ENCODE measurements at places on chromosomes 3 and 15.

DNA sequence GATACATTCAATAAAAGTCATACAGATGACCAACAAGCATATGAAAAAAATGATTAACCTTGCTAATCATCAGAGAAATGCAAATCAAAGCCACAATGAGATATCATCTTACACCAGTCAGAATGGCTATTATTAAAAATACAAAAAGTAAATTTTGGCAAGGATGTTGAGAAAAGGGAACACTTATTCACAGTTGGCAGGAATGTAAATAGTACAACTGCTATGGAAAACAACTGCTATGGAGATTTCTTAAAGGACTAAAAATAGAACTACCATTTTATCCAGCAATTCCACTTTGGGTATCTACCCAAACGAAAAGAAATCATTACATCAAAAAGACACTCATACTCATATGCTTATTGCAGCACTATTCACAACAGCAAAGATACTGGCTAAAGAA is 1121.8 kb downstream of the TBL1XR1 start:
- DNase-seq = no peak

DNA sequence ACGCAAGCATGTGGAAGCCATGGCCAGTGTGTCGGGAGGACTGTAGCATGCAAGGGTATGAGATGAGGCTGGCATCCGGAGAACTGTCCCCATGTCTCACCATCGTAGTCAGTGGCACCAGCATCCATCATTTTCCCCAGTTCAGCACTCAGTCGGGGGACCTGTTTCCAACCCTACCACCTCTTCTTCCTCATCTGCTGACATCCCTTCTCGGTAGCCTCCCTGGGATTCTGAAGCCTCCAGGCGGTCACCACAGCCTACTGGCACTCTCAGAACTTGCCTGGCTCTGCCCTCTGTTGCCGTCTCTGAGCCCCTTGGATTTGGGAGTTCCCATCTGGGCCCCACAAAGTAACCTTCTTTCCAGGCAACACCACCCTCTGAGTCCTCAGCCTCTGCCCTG is 131.1 kb upstream of the ABHD17C start:
- DNase-seq = no peak

DNA sequence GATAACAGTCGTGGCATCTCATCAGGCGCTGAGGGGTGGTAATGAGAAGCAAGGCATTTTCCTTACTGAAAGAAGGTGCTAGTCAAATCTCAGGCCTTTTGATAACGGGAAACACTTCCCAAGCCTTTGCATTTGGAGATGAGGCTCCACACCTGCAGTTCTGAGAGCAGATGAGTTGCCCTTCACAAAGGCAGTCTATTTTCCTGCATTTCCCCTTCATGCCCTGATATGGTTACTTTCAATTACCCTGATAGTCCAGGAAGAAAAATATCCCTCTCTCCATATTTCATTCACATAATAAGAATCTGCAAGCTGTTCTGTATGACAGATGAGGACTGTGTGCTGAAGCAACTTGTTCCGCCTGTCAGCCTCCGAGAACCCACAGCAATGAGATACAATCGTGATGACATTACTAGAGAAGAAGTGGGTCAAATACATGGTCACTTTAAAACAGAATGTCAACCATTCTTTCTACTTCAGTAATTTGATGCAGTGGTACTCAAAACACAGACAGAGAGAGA is 25.0 kb downstream of the FHIT start:
- no peak for DNase-seq

DNA sequence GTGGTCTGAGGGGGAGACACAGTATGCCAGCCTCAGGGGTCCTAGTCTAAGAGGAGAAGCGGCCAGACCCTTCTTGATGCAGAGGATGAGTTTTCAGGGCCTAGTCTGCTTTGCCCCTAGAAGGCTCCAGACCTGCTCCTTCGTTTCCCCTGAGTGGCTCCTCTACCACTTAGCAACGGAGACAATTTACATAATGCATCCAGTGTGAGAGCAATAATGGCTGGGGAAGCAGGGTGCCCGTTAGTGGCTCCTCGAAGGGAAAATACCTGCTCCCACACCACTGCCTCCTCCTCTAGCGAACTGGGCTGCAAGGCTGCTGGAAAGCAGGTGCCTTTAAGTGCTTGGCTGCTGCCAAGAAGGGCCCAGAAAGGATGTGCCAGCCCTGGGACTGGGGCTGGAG is 38.9 kb downstream of the CACNA2D2 start:
- DNase-seq = no peak

- no peak for DNase-seq
Observed at GRCh38 chr3:9945358-9945757, 6.8 kb downstream of the PRRT3 start.

- no peak for DNase-seq
Observed at GRCh38 chr3:108333961-108334360, 37.6 kb downstream of the HHLA2 start.

DNA sequence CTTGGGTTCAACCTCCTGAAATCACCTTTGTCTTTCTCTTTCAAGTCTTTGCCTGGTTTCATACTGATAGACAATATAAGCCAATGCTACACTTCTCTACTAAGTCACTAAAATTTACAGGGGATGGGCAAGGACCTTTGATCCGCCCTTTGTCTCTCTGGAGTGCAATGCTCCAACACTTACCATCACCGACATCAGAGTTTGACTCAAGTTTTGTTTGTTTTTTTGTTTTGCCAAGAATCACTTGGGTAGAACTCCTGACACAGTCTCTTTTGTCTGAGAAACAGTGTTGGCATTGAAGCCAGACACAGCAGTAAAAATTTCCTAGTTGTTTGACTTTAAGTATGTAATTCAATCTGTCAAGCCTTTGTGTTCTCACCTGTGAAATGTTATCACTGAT is 29.3 kb downstream of the NFKBIZ start:
- DNase-seq = no peak

- DNase-seq = no peak
Observed at GRCh38 chr3:197431346-197431910, 124.3 kb downstream of the BDH1 start.

GRCh38 chr15:58909616-58910015 is 23.9 kb downstream of the SLTM start:
- DNase-seq = no peak

GRCh38 chr3:13281507-13282357 is 138.4 kb downstream of the NUP210 start:
- DNase-seq = no peak

GRCh38 chr3:182957226-182957625 is 23.1 kb downstream of the DCUN1D1 start:
- DNase-seq = no peak

DNA sequence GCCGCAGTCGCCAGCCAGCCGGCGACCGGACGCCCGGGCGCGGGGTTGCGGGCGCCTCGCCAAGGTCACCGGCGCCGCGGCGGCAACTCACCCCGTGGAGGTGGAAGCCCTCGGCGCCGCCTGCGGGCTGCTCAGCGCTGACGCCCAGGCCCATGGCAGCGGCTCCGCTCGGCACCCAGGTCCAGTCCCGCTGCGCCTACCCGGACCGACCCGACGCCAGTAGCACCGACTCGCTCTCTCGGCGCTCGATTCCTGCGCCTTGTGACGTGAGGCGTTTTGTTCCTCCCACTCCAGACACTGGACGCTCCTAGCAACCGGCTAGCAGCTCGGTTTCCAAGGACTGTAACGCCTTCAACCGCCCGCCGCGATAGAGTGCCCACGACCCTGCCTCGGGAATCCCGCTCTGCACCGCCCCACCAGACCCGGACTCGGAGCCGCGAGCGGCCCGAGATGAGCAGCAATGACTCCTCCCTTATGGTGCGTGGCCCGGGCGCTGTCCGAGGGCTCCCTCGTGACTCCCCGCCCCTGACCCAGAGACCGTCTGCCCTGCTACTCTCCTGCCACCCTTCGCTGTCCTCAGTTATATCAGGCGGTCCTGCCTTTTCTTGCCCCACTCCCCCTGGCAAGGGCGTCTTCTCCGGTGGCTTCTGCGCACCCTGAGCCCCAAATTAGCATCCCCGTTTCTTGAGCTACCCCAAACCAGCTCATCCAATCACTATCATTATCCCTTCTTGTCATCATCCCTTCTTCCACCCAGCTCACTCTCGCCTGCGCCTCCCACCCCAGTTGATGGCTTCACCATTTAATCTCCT is at the start of the genes GORASP1 and TTC21A:
Gene GORASP1 (minus strand): TSS at position 240 of the 812 bp plus-strand sequence. CDS start 86 bp downstream, at position 154.
Gene TTC21A (plus strand): TSS at position 293 of the 812 bp plus-strand sequence. CDS start 158 bp downstream, at position 451.
- DNase-seq = peak; percentile 93

- DNase-seq = no peak
Observed at GRCh38 chr15:40258544-40258943, 19.7 kb downstream of the PAK6 start.

- DNase-seq = no peak
Observed at GRCh38 chr3:194184801-194185200, 48.9 kb downstream of the HES1 start.

- no peak for DNase-seq
Observed at GRCh38 chr15:68698708-68699107, 119.9 kb downstream of the CORO2B start.

- no peak for DNase-seq
Observed at GRCh38 chr3:141382571-141382970, 14.3 kb downstream of the ZBTB38 start.

DNA sequence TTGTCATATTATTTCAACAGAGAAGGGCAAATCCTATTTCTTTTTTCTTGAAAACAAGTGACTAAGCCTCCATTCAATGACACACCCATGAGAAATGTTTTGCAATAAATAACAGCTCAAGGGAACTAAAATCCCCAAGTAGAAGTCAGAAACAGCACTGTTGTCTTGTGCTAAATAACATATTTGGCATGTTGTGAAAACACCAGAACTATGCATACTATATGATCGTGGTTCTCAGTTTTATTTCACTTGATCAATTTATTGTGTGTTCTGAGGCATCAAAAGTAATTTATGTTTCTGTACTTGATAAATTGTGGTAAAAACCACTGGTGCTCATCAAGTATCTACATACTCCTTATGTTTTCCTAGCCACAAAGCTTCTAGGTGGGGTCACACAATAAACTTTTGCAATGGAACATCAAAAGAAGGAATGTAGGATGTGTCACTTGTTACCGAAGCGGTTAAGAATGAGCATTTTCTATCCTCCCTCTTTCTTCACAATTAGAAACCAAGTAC is 691.7 kb upstream of the CBLB start:
- DNase-seq = no peak

- DNase-seq = no peak
Observed at GRCh38 chr3:122679882-122680474, 661 bp upstream of the PARP14 start.

- DNase-seq = peak; percentile 48
Observed at GRCh38 chr3:12175844-12176453, 17.2 kb upstream of the TIMP4 start.

GRCh38 chr3:37144806-37145205 is 29.6 kb downstream of the LRRFIP2 start:
- DNase-seq = no peak

- no peak for DNase-seq
Observed at GRCh38 chr3:177367788-177368187, 170.5 kb upstream of the TBL1XR1 start.

- DNase-seq = no peak
Observed at GRCh38 chr3:4820296-4821121, 158.7 kb upstream of the BHLHE40 start.

GRCh38 chr3:178120367-178120766 is 415.9 kb upstream of the KCNMB2 start:
- DNase-seq = no peak

- no peak for DNase-seq
Observed at GRCh38 chr3:179463319-179463718, 12.0 kb upstream of the GNB4 start.

- no peak for DNase-seq
Observed at GRCh38 chr3:55330756-55331155, 156.3 kb downstream of the WNT5A start.

GRCh38 chr15:40051616-40052415 is 12.8 kb upstream of the SRP14 start:
- DNase-seq = no peak

DNA sequence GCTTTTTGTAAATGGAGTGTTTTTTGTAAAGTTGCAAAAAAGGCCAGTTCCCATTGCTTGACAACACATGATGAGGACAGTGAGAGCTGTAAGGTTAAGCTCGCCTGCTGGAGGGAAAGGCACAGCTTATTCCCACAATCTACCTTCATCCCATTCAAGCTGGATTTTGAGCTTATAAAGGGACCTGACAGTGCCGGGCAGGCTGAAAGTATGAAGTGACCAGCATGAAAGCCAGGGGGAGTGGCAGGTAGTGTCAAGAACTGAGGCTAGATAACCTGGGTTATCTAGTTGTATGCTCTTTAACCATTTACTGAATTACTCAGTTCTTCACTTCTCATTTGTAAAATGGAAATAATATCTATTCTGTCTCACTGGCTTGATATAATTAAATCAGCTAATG is 52.3 kb upstream of the KPNA4 start:
- DNase-seq = no peak

DNA sequence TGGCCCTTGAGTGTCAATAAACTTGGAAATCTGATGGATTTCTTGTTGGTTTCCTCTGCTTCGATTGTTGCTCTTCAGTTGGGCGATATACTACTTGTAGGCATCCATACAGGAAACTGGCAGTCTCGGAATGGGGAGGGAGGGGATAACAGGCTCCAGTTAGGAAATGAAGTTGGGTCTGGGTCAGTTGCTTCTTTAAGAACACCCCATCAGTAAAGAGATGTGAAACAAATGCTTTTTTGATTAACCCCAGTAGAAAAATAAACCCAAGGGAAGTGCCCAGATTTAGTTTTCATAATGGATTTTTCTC is 681 bp downstream of the CHMP2B start:
- no peak for DNase-seq

- DNase-seq = no peak
Observed at GRCh38 chr3:169945313-169945712, 21.3 kb upstream of the SEC62 start.

DNA sequence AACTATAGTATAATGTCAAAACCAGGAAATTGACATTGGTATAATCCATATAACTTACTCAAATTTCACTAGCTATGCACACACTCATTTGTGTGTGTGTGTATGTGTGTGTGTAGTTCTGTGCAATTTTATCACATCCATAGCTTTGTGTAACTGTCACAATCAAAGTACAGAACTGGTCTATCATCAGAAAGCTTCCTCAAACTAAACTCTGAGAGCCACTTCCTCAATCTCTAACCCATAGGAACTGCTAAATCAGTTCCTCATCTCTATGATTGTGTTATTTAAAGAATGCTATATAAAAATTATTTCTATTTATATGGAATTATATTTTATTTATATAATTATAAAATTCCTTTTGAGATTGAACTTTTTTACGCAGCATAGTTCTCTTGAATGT is 18.1 kb downstream of the LNP1 start:
- no peak for DNase-seq

DNA sequence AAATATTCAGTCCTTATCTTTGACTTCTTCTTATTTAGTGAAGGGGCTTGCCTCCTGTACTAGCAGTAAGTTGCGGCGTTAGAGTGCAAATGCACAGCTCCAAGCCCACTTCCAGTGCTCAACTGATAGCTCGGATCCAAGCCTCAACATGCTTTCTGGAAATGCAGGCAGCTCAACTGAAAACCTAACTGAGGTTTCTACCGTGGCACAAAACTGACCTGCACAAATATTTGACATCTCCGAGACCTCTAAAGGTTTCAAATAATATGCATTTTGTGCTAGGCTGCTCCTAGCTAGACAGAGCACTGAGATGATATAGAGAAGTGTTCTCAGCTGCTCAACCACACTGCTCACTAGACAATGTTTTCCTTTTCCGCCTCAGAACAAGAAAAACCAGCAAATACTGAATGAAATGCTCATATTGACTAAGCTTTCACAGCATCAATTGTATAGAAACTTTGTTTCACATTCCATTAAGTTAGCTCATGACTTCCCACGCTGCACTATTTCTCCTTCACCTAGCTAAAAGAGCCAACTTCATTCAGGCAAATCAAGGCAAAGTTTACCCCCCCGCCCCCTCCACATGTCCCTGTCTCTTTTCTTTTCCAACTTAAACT is 822 bp downstream of the ZNF385D start:
- no peak for DNase-seq

All from substantia nigra (tissue), 51 donors.